ENCODE measurements at places on chromosomes 3 and 15. TPM values are rescaled to one million over a fixed set of nuclear protein-coding genes. Genes with fewer than 3 reads are reported as not detected.

Gene NR1I2
- not detected for total RNA-seq

DNA sequence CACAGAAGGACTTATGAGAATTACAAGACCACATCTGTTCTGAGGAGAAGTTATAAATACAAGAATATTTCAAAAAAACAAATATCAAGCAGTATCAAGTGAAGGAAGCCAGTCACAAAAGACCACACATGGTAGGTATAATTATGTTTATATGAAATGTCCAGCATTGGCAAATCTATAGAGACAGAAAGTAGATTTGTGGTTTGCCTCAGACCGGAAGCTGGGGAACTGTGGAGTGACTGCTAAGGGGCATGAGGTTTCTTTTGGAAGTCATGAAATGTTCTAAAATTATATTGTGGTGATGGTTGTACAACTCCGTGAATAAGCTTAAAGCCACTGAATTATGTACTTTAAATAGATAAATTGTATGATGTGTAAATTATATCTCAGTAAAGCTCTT is 136.9 kb downstream of the FRMD5 start:
- H3K27ac ChIP-seq, result no peak overlapping the region
- H3K36me3 ChIP-seq, result no peaks in the 10 kb centered on the region
- no peak overlapping the region for H3K4me3 ChIP-seq
- no peaks in the 10 kb centered on the region for H3K4me1 ChIP-seq

Gene BUB1B
- 0.33 TPM for total RNA-seq

Gene MCF2L2
- 5.0 TPM for total RNA-seq

Gene PLA2G4E
- total RNA-seq, result not detected

DNA sequence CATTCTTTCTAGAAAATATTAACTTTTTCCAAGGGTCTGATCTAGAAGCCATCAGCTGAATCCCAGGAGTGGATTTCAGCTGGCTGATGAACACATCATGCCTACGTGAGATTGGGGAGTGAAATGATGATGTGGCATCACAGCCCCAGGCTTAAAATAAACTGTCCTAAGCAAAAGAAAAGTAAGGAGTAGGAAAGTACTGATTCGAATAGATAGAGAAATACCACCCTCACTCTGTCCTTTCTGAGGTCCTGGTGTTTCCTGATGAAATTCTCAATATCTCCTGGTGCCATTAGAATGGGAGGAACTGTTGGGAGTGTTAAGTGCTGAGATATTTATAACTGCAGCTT is 376.8 kb upstream of the SEMA6D start:
- DNase-seq, result no peak
- H3K27ac ChIP-seq, result no peak overlapping the region
- no peaks in the 10 kb centered on the region for H3K27me3 ChIP-seq
- H3K36me3 ChIP-seq, result no peaks in the 10 kb centered on the region
- H3K4me3 ChIP-seq, result no peak overlapping the region

DNA sequence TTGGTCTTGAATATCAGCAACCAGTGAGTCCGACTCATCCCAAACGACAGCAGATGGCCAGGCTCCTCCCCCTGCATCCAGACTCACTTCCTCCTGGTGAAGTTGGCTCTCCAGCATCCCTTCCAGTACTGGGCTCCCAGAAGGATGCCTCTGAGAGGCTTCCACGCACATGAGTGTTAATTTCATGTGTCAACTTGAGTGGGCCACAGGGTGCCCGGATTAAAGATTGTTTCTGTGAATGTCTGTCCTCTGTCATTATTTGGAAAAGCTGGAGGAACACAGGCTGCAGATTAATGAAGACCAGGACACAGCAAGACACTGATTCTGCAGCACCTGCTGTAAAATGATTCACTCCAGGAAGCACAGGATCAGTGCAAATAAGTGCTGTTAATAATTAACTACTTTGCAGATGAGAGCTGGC is 99.8 kb downstream of the ATP10A start:
- H3K4me1 ChIP-seq, result no peaks in the 10 kb centered on the region
- H3K27me3 ChIP-seq, result no peaks in the 10 kb centered on the region
- no peak overlapping the region for H3K4me3 ChIP-seq
- no peak for DNase-seq
- no peak overlapping the region for H3K27ac ChIP-seq
- no peaks in the 10 kb centered on the region for H3K36me3 ChIP-seq

DNA sequence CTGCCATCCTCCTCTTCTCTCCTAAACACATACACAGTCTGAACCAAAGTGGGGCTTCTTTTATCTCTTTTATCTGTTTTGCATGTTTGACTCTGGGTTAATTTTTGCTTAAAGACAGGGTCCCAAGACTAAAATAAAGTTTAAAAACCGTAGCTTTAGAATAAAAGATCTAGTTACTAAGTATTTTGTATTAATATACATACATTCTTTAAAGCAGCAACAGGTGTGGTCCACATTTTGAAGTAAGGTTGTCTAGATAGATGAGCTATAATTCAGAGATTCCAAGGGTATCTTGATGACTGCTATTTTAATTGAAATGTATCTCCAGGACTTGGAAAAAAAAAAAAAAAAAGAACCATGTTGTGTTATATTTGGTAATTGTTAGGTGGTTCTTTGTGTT is 61.3 kb downstream of the CALML4 start:
- no peak overlapping the region for H3K4me3 ChIP-seq
- DNase-seq, result no peak
- H3K36me3 ChIP-seq, result peaks cover 45% of the 10 kb centered on the region
- H3K27ac ChIP-seq, result no peak overlapping the region
- no peaks in the 10 kb centered on the region for H3K4me1 ChIP-seq

Gene CRBN
- total RNA-seq, result 61.9 TPM

GRCh38 chr3:127339928-127340861 is 52.3 kb upstream of the PRR20G start:
- H3K27ac ChIP-seq, result no peak overlapping the region
- no peak overlapping the region for H3K4me3 ChIP-seq
- H3K4me1 ChIP-seq, result no peaks in the 10 kb centered on the region

GRCh38 chr3:120181632-120182031 is 87.4 kb upstream of the GSK3B start:
- DNase-seq, result no peak
- no peak overlapping the region for H3K27ac ChIP-seq
- H3K36me3 ChIP-seq, result no peaks in the 10 kb centered on the region
- H3K4me1 ChIP-seq, result peaks cover 22% of the 10 kb centered on the region
- H3K27me3 ChIP-seq, result no peaks in the 10 kb centered on the region
- H3K4me3 ChIP-seq, result no peak overlapping the region

- no peaks in the 10 kb centered on the region for H3K27me3 ChIP-seq
- H3K27ac ChIP-seq, result no peak overlapping the region
- H3K4me3 ChIP-seq, result no peak overlapping the region
Observed at GRCh38 chr3:56942523-56942922, 117.9 kb upstream of the SPATA12 start.

DNA sequence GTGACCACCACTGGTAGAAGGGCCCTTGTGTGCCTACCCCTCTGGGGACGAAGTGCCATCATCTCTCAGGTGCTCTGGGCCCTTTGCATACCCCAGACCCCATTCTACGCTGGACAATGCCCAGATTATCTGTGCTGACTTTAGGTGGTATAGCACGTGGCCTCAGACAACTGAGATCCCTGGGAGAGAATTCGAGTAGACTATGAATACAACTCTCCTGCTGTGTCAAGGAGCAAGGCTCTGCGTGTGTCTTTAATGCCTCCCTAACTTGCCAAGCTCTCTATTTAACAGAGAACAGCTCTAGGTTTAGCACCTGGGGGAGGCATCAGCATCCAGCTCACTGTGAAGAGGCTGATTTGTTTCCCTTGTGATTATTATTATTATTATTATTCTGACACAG is 29.1 kb downstream of the FAM3D start:
- H3K27ac ChIP-seq, result no peak overlapping the region
- no peaks in the 10 kb centered on the region for H3K27me3 ChIP-seq
- DNase-seq, result no peak

Gene TNFSF10
- total RNA-seq, result 36.4 TPM

DNA sequence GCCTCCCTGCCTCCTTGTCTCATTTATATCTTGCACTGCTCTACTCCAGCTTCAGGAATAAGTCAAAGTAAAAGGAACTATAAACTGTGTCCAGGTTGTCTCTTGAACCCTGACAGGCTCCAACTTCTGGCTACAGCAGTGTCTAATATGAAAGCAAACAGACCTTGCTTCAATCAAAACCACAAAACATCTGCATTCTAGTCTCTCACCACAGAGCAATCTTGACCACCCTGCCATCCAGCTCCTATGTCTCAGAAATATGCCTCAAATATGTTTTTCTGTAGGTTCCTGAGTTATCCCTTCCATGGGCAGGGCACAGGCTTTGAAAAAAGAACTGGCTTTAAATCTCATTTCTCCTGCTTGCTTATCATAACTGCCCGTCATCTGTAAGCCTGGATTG is 13.0 kb upstream of the RAMAC start:
- no peaks in the 10 kb centered on the region for H3K27me3 ChIP-seq
- H3K36me3 ChIP-seq, result no peaks in the 10 kb centered on the region
- no peak overlapping the region for H3K27ac ChIP-seq
- DNase-seq, result no peak

- H3K4me1 ChIP-seq, result peaks cover 9% of the 10 kb centered on the region
- no peak overlapping the region for H3K27ac ChIP-seq
- no peaks in the 10 kb centered on the region for H3K36me3 ChIP-seq
- H3K27me3 ChIP-seq, result no peaks in the 10 kb centered on the region
- H3K4me3 ChIP-seq, result no peak overlapping the region
Observed at GRCh38 chr3:16460273-16460672, 53.2 kb downstream of the RFTN1 start.

Gene ERC2
- 0.83 TPM for total RNA-seq

- peaks cover 6% of the 10 kb centered on the region for H3K4me1 ChIP-seq
- H3K36me3 ChIP-seq, result no peaks in the 10 kb centered on the region
- DNase-seq, result no peak
- H3K27me3 ChIP-seq, result no peaks in the 10 kb centered on the region
Observed at GRCh38 chr3:162678941-162679340, 1182.3 kb downstream of the OTOL1 start.

DNA sequence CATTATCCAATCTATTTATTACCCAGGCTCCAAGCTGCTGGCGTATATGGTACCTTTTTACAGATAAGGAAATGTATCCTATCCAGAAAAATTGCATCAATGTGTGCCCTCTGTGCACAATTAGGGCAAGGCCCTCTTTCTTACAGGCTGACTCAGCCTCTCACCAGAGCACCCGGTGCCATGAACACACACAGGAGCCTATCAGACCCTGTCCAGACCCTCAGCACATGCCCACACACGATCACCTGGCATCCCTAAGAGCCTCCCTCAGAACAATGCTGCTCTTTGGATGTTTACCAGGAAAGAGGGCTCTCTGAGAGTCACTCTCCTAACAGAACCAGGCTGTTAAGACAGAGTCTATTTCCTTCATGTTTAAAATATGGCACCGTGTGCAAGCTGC is 460.0 kb upstream of the TBL1XR1 start:
- peaks cover 10% of the 10 kb centered on the region for H3K4me1 ChIP-seq
- no peaks in the 10 kb centered on the region for H3K27me3 ChIP-seq
- H3K36me3 ChIP-seq, result no peaks in the 10 kb centered on the region
- H3K27ac ChIP-seq, result no peak overlapping the region
- no peak for DNase-seq
